ENCODE measurements at places on chromosomes 4 and X. TPM values are rescaled to one million over a fixed set of nuclear protein-coding genes. Genes with fewer than 3 reads are reported as not detected.

- H3K36me3 ChIP-seq: no peaks in the 10 kb centered on the region
- no peak overlapping the region for H3K27ac ChIP-seq
- no peak for DNase-seq
- no peak overlapping the region for H3K4me3 ChIP-seq
- no peaks in the 10 kb centered on the region for H3K27me3 ChIP-seq
These were observed 145.2 kb downstream of the ADRA2C start for GRCh38 chr4:3911252-3911856.

DNA sequence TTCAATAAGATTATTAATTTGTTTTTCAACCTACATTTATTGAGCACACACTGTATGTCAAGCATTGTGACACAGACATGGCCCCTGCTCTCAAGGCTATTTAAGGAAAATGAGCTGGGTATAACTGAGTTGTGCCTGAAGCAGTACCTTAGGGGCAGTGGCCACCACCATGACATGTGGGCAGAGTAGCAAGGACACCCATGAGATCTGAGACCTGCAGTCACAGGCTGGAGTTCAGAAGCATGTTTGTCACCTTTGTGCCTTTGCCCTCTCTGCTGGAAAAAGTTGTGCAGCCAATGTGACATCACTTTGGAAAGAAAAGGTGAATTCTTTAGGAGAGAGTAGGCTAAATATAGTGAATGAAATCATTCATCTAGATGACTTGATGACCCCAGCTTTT lies 501.3 kb downstream of the BCOR start:
- no peaks in the 10 kb centered on the region for H3K36me3 ChIP-seq
- H3K4me1 ChIP-seq: no peaks in the 10 kb centered on the region
- no peak for DNase-seq
- H3K27me3 ChIP-seq: no peaks in the 10 kb centered on the region
- H3K27ac ChIP-seq: no peak overlapping the region

DNA sequence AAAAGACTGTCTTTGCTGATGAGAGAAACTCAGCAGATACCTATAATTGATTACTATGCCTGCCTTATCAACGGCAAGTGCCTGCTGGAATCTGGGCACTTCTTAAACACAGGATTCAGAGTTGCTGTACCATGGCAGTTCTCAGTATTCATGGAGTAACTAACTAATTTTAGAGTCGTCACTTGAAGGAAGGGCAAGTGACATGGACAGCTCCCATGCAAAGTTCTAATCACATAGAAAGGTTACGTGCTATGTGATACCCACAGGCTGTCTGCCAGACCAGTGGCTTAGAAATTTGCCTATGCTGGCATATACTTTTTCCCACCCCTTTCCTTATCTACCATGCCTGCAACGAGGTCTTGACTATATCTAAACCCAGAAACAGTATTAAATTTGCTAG lies 931.1 kb upstream of the TENM3 start:
- no peaks in the 10 kb centered on the region for H3K36me3 ChIP-seq
- peak overlapping the region; percentile 44 for H3K27ac ChIP-seq
- DNase-seq: peak; percentile 27
- H3K4me1 ChIP-seq: no peaks in the 10 kb centered on the region
- no peak overlapping the region for H3K4me3 ChIP-seq

GRCh38 chr4:1021386-1022050 lies 10.1 kb downstream of the FGFRL1 start:
- no peak for DNase-seq
- H3K4me1 ChIP-seq: no peaks in the 10 kb centered on the region
- H3K4me3 ChIP-seq: no peak overlapping the region

GRCh38 chr4:41125558-41126311 lies 88.6 kb downstream of the APBB2 start:
- H3K27me3 ChIP-seq: no peaks in the 10 kb centered on the region
- H3K4me3 ChIP-seq: no peak overlapping the region
- peaks cover 9% of the 10 kb centered on the region for H3K4me1 ChIP-seq
- H3K36me3 ChIP-seq: no peaks in the 10 kb centered on the region
- H3K27ac ChIP-seq: no peak overlapping the region

DNA sequence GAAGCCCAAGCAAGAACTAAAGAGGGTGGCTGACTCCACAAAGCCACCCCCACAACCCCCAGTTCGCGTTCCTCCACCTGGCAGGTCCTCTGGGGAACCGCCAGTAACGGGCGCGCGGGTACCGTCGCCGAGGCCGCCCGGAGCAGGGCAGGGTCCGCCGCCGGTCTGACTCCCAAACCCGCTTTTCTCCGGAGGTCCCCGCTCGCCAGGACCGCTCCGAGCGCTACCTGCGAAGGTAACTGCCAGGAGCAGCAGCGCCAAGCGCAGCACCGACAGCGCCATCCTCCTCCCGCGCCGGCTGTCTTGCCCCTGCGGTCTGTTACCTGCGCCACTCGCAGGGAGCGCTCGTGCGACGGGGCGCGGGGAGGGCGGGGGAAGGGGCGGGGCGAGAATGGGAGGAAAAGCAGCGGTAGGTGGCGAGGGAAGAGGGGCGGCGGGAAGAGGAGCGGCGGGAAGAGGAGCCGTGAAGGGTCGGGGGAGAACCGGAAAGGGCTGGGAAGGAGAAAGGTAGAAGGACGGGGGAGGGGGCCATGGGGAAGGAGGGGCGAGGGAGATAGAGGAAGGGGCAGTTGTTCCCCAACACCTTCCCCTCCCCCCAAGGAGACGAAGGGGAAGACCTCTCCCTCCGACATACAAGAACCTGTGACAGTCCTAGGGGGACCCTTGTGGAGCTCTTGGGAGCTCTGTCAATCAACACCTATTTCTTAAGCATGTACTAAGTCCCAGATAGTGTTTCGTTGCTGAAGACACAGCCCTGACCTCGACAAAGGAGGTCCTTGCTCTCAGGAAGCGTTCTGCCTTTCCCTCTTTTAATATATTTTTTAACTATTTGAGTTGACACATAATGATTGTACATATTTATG lies at the start of gene SPINK2:
Gene SPINK2, minus strand, starts transcription at position 321 of the 863 bp plus-strand sequence. Its CDS starts 39 bp downstream, at position 282.
- peak within 1 kb of the TSS; percentile 54 for H3K4me3 ChIP-seq
- H3K27me3 ChIP-seq: peaks cover 28% of the 10 kb centered on the region
- H3K4me1 ChIP-seq: no peaks in the 10 kb centered on the region

- DNase-seq: no peak
- H3K27me3 ChIP-seq: no peaks in the 10 kb centered on the region
- H3K27ac ChIP-seq: no peak overlapping the region
- peaks cover 13% of the 10 kb centered on the region for H3K36me3 ChIP-seq
These were observed 38.9 kb downstream of the NUDT9 start for GRCh38 chr4:87461281-87461700.

DNA sequence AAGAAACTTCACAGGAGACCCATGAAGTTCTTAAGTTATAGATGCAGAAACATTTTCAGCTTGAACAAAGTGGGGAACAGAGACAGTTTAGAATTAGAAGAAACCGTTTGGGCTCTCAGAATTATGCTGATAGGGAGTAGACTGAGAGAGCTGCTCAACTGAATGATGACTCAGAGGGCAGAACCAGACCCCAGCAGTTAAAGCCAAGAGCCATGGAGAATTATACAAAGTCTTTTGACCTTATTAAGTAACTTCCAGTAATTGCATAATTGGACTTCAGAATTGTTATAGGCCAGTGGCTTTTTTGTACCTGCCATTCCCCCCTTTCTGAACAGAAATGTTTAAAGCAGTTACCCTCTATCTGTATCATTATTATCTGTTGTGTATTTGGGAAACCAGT lies 642.1 kb downstream of the CCSER1 start:
- DNase-seq: no peak
- no peaks in the 10 kb centered on the region for H3K36me3 ChIP-seq
- no peak overlapping the region for H3K4me3 ChIP-seq
- H3K27ac ChIP-seq: no peak overlapping the region
- no peaks in the 10 kb centered on the region for H3K4me1 ChIP-seq

GRCh38 chr4:70734971-70735370 lies 13.2 kb downstream of the RUFY3 start:
- no peak overlapping the region for H3K4me3 ChIP-seq
- H3K36me3 ChIP-seq: peaks cover 4% of the 10 kb centered on the region
- no peak for DNase-seq
- H3K27ac ChIP-seq: peak overlapping the region; percentile 75
- no peaks in the 10 kb centered on the region for H3K27me3 ChIP-seq
- peaks cover 34% of the 10 kb centered on the region for H3K4me1 ChIP-seq

- H3K4me3 ChIP-seq: no peak overlapping the region
- H3K4me1 ChIP-seq: no peaks in the 10 kb centered on the region
- H3K36me3 ChIP-seq: no peaks in the 10 kb centered on the region
- H3K27me3 ChIP-seq: no peaks in the 10 kb centered on the region
- no peak for DNase-seq
These were observed 44.2 kb downstream of the AMELX start for GRCh38 chrX:11337292-11338009.

DNA sequence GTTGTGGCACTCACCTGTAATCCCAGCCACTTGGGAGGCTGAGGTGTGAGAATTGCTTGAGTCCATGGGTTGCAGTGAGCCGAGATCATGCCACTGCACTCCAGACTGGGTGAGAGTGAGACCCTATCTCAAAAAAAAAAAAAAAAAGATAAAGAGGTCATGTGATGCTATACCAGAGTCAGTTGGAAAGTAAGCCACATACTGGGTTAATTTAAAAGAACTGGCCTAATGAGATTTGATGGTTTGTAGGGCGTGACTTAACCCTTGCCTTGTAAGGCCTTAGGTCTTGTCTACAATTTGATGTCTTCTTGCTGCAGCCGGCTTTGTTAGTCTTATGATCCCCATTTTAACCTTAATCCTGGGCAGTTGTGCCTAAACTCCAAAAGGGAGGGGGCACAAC lies 5.2 kb downstream of the MGST2 start:
- H3K4me3 ChIP-seq: no peak overlapping the region
- H3K36me3 ChIP-seq: peaks cover 25% of the 10 kb centered on the region

DNA sequence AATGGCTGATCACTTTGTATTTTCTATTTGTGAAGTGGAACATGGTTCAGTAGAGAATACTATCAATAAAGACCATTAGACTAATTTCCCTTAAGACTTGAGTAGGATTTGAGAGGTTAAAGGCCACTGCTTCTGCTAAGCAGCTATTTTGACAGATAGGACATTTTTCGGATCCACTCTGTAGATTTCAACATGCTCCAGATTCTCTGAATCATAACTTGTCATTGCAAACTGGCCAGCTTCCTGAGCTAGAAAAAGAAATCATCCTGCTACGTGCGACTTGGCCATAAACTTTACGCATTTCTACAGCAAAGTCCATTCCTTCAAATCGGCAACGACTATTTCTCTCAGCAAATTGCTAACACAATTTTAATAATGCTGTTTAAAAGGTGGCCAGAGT lies 55.2 kb downstream of the MGST2 start:
- no peaks in the 10 kb centered on the region for H3K4me1 ChIP-seq
- H3K36me3 ChIP-seq: peaks cover 20% of the 10 kb centered on the region
- H3K27ac ChIP-seq: no peak overlapping the region
- DNase-seq: no peak
- H3K27me3 ChIP-seq: no peaks in the 10 kb centered on the region
- H3K4me3 ChIP-seq: no peak overlapping the region

DNA sequence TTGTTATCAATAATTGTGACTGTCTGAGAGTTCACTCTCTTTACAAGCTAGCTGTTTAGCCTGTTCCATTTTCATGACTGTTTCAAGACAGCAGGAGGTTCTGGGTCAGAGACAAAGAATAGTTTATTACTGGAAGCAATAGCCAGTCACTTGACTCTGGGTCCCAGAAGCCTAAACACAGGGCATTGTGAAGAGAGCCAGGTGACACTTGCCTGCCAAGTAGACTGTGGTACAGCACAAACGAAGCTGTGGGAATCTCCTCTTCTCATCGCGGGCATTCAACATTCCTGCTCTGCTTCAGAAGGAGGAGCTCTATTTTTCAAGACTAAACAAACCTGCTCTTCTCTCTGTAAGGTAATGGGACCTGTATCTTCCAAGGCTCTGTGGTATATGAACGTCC lies 485.1 kb downstream of the TRIML1 start:
- no peak overlapping the region for H3K4me3 ChIP-seq
- no peaks in the 10 kb centered on the region for H3K4me1 ChIP-seq
- H3K27me3 ChIP-seq: no peaks in the 10 kb centered on the region
- H3K27ac ChIP-seq: no peak overlapping the region
- H3K36me3 ChIP-seq: no peaks in the 10 kb centered on the region

- H3K27ac ChIP-seq: no peak overlapping the region
- H3K4me1 ChIP-seq: no peaks in the 10 kb centered on the region
- no peaks in the 10 kb centered on the region for H3K27me3 ChIP-seq
- no peak overlapping the region for H3K4me3 ChIP-seq
These were observed 294.8 kb upstream of the DKK2 start for GRCh38 chr4:107330916-107331315.

- no peaks in the 10 kb centered on the region for H3K4me1 ChIP-seq
- peak; percentile 94 for DNase-seq
- peak within 1 kb of the TSS; percentile 37 for H3K4me3 ChIP-seq
These were observed at the start of gene ZNF182 for GRCh38 chrX:48003758-48004457. TSS of gene ZNF182 (minus strand) at chrX:48003989. CDS start at chrX:48002609, 1,380 bp downstream.

DNA sequence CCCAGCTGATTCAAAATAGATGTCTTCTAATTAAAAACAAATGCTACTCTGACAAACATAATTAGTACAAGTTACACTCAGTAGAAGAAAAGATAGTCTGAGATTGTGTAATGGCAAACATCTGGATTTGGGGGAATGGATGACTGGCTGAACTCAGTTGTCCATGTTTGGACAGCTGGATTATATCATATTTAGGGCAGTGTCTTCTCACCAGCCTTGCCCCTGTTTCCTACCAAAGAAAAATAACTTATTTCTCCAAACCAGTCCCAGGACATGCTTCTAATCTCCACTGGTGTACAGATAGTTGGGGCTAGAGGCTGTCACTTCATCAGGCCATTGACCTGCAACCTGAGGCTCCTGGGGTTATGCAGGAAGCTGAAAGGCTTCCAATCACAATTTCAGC lies 237.3 kb downstream of the USP46 start:
- H3K27ac ChIP-seq: no peak overlapping the region
- H3K36me3 ChIP-seq: no peaks in the 10 kb centered on the region
- H3K27me3 ChIP-seq: no peaks in the 10 kb centered on the region

GRCh38 chr4:77430847-77431246 lies 174.8 kb upstream of the CXCL13 start:
- DNase-seq: no peak
- no peaks in the 10 kb centered on the region for H3K27me3 ChIP-seq
- H3K27ac ChIP-seq: no peak overlapping the region
- H3K4me1 ChIP-seq: peaks cover 4% of the 10 kb centered on the region

GRCh38 chr4:61953386-61953785 lies 753.3 kb downstream of the ADGRL3 start:
- no peaks in the 10 kb centered on the region for H3K4me1 ChIP-seq
- H3K27ac ChIP-seq: no peak overlapping the region
- no peaks in the 10 kb centered on the region for H3K36me3 ChIP-seq
- no peak for DNase-seq

DNA sequence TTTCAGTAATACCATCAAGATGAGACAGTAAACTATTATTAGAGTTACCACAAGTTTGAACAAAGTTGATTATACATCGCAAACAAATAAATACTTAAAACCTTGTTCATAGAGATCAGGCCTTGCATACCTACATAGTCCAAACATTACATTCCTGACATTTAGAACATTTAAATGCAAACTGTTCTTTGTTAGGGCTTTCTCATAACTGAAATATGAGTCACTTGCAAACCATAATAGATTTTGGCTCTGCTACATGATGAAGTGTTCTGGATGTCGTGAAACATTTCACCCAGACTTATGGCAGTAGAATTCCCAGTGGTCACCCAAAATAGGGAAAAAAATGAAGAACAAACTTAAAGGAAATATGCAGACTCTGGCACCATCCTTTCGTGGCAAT lies 75.0 kb downstream of the FAT4 start:
- no peak for DNase-seq
- peaks cover 14% of the 10 kb centered on the region for H3K4me1 ChIP-seq
- H3K36me3 ChIP-seq: no peaks in the 10 kb centered on the region
- no peaks in the 10 kb centered on the region for H3K27me3 ChIP-seq
- H3K27ac ChIP-seq: peak overlapping the region; percentile 72

The CCDC149 gene
- total RNA-seq: 10.5 TPM

The ALAS2 gene
- 0.44 TPM for total RNA-seq

The MAGEC1 gene
- total RNA-seq: not detected

The ZXDB gene
- 3.9 TPM for total RNA-seq

The VCX2 gene
- total RNA-seq: not detected

The TRIM60 gene
- total RNA-seq: not detected

The SHROOM4 gene
- total RNA-seq: 11.5 TPM

The HMX1 gene
- total RNA-seq: 0.25 TPM

The DUX4 gene
- not detected for total RNA-seq
